NCI-H2171 (cell line): ENCODE measurements at places on chromosomes 16 and 17.

GRCh38 chr17:77214743-77215142 lies 74.0 kb downstream of the SEC14L1 start:
- no peak for DNase-seq

GRCh38 chr16:2471016-2471652 lies at the start of gene NTN3:
TSS of gene NTN3 (plus strand) at chr16:2471297. CDS start at chr16:2471702, 405 bp downstream.
- DNase-seq = peak; percentile 89

GRCh38 chr16:83771306-83771942 lies 36.4 kb upstream of the HSBP1 start:
- no peak for DNase-seq

GRCh38 chr16:27281243-27281642 lies 12.7 kb upstream of the NSMCE1 start:
- no peak for DNase-seq

DNA sequence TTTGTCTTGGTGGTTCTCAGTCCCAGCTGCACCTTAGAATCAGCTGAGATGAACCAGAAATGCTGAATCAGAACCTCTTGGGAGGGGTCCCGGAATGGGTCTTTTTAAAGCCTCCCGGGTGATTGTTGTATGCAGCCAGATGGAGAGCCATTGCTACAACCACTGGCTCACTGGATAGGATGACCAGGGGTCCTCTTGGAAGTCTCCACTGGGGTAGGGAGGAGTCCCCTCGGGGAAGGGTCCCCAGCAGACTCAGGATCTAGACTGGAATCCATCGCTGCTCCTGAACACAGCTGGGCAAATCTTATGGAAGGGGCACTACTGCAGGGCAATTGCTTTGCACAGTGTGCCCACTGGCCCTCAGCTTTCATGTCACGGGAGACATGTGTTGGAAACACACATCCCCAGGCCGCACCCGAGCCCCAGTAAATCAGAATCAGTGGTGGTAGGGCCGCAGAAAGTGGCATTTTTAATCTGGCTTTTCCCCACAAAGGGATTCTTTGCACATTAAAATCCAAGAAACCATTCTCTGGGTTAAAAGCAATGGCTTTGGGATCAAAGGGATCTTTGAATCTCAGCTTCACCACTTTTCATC lies 117.3 kb downstream of the IRX5 start:
- no peak for DNase-seq

- no peak for DNase-seq
Measured at GRCh38 chr16:67207249-67208091, 8.5 kb downstream of the ELMO3 start.

DNA sequence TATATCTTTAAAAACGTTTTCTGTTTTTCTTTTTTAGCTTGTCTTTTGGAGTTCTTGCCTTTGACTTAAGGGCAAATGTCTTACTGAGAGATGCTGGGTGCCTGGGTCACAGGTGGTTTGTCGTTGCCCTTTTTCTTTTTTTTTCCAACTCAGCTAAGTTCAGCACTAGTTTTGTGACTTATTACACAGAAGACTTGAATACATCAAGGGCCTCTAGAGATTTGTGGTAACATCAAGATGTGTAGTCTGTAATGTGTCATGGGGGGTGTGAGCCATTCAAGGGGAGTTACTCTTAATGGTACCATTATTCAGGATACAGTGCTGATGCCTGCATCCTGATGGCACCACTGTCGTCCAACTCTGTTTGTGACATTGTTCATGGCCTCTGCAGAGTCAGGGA lies 95.1 kb downstream of the PRKCA start:
- no peak for DNase-seq

GRCh38 chr16:57653936-57654335 lies 14.2 kb upstream of the ADGRG3 start:
- peak; percentile 3 for DNase-seq

DNA sequence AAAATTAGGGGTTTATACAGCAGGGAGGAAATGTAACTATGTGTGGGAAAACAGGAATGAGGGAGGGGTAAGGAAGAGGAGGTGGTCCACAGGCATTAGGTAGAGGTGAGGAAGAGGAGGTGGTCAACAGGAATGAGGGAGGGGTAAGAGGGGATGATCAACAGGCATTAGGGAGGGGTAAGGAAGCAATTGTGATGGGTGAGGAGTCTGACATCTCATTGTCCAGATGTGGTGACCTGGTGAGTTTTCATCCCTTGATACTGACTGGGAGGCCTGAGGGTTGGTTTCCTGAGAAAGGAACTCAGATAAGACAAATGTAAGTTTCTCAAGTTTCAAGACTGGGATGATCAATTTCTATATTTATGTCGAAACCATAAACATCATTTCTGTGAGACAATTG lies 206.2 kb upstream of the C16orf82 start:
- no peak for DNase-seq

DNA sequence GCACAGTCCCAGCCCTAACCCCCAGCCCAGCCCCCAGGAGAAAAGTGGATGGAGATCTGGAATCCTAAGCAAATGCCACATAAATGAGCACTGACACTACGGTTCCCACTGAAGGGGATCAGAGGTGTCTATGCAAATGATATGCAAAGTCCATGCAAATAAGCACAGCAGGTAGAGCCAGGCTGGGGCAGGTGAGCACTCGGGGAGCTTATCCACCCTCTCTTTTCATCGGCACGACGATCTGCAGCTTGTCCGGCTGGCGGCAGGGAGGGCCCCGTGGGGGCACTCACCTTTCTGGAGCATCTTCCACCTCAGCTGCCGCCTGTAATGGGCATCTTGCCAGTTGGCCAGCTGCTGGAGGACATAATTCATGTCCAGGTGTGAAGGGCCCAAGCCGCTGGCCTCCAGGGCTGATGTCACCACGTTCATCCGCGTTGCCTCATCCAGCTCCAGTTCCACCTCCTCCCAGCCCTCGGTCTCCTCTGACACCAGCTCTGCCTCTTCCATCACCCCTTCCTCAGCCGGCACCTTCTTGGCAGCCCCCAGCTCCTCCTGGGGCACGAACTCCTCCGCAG lies 9.9 kb downstream of the HAP1 start:
- DNase-seq = no peak

DNA sequence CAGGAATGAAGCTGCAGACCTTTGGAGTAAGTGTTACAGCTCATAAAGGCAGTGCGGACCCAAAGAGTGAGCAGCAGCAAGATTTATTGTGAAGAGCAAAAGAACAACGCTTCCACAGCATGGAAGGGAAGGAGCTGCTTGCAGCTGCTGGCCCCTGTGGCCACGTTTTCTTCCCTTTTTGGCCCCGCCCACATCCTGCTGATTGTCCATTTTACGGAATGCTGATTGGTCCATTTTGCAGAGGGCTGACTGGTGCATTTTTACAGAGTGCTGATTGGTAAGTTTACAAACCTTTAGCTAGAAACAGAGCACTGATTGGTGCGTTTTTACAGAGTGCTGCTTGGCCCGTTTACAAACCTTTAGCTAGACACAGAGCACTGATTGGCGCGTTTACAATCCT lies 841.5 kb downstream of the CDH11 start:
- DNase-seq = no peak
